ENCODE measurements at places on chromosomes 7 and 10. TPM values are rescaled to one million over a fixed set of nuclear protein-coding genes. Genes with fewer than 3 reads are reported as not detected.
A peak's percentile ranks its signal among the peaks of the same experiment; 100 is the strongest.

Gene CDC14C
- total RNA-seq: not detected

DNA sequence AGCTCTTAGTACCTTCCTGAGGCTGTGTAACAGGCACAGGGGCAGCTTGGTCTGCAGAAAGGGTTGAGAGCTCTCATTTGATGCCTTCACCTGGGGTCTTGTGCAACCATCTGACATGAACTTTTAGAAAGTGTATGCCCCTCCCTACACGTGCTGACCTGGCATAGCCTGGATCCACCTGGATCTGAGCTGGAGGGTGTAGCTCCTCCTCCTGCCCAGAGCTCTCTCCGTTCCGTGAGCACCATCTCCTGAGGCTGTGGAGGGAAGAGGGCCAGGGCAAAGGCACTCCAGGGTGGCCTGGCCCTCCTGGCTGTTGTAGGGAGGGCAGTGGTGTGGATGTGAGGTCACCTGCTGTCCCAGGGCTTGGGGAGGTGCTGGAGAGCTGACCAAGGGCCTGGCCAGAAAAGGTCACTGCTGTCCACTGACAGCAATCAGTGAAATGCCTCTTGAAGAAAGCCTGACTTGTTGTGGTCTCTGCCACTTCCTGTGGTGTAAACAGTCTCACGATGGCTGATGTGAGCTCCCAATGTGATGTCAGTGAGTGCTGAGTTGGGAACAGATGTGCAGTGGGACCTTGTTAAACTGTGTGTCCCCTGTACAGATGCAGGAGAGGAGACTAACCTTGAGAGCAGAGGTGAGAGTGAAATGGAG is 23.0 kb downstream of the AMZ1 start:
- no peak for DNase-seq

DNA sequence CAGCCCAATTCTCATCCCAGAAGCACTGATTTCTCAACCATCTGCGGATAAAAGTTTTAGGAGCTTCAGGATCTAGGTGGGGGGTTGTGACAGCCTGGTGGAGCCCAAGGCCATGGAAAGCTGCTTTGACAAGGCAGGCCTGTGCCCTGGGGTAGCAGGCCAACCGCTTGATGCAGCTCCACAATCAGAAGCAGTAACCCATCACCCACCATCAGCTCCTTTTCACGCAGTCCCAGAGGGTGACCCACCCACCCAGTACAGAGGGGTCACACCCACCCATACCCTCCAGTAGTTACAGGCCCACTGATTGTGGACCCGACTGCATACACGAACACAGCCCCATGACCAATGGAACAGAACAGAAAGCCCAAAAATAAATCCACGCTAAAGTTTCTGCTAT is 253.9 kb downstream of the AHR start:
- no peak for DNase-seq

DNA sequence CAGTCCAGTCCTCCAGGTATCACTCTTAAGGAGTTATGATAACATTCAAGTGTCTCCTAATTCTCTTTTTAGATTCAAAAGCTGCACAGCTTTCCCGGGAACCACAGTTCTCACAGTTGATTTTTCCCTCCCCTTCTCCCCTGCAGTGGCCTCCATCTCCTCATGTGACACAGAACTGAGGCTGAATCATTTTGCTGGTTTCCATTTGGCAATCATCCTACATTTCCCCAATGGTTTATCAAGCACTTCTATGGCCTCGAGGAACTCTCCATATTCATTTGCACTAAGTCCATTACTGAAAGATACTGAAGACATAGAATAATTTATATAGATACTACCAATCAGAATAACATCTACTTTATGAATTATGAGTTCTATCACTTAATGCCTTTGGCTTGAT is 484.9 kb downstream of the GPAM start:
- DNase-seq: no peak

DNA sequence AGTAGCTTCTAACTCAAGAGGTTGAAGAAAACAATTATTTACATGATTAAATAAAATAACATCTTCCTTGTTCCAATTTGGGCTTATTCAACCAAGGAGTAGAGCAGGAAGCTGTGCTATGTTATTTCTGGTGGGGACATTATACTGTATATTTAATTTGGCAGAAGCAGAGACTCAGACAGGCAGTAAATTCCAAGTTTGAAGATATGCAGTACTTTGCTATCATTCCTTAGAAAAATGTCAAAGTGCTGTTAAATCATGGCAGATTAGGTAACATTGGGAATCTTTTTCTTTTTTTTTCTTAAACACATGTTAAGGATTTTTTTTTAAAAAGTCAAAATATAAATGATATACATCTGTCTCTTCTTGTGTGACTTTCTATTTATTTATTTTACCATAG is 190.1 kb downstream of the SUGCT start:
- no peak for DNase-seq

GRCh38 chr7:87567052-87567451 is 33.6 kb downstream of the ABCB1 start:
- no peak for DNase-seq

DNA sequence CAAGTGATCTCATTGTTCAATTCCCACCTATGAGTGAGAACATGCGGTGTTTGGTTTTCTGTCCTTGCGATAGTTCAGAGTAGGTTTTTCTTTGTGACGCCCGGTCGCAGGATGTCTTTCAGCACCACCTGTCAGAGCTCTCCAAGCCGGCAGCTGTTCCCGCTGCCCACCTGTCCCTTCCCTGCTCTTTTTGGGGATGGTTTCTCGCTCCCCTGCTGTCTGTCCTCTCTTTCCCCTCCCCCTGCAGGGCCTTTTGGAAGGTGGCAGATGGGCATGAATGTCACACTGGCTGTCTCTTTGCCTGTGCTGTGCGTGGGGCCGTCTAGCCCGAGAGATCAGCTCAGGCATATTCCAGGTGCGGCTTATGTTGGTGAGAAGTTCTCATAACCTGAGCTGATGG is 137.0 kb downstream of the GRK5 start:
- peak; percentile 14 for DNase-seq

GRCh38 chr7:77235276-77235675 is 35.7 kb upstream of the FGL2 start:
- DNase-seq: no peak

Gene CDHR1
- 1.2 TPM for total RNA-seq

DNA sequence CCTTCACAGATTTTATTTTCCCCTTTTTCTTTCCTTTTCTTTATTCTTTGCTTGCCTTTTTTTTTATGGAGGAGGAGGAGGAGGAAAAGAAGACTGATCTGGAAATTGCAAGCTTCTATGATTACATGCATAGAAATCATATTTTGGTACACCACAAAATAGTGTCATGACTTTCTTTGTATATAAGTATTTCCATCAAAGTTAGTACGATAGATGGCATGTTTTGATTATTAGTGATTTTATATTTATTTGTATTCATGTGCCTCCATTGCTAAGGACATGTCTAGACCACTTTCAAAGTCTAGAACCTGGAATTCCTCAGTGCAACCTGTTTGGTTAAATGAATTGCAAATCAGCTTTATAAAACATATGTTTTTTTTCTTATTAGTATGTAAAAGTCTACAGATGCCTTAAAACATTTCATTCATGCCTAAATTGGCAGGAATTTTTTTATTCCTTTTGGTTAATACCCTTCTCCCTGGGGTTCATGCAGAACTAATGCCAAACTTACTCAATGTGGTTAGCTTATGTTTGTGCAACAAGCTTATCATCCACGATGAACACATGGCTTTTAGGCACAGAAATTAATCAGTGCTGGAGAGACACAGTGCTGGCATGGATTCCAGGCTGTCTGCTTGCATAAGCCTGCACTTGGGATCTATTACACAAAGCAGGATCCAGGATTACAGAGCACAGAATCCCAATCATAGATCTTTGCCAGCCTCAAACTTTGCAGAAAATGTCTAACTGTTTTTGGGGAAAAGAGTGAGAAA is 213.1 kb downstream of the CHRM2 start:
- DNase-seq: peak; percentile 80

DNA sequence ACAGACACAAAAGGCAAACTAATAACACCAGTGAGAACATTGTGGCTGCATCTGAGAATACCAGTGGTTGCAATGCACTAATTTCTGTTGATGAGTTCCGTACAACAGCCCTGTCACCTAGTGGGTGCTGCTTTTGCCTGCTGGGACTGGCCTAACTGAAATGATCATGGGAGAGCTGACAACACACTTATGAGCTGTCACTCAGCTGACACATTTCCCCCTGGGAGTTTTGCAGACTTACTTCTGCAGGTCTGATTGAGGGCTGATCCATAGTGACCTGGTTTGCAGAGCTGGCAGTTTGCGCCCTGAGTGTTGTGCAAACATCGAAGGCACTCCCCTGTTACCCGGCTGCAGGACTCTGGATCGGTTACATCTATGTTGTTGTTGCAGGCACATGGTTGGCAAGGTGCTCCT is 60.6 kb upstream of the LAMB1 start:
- no peak for DNase-seq

DNA sequence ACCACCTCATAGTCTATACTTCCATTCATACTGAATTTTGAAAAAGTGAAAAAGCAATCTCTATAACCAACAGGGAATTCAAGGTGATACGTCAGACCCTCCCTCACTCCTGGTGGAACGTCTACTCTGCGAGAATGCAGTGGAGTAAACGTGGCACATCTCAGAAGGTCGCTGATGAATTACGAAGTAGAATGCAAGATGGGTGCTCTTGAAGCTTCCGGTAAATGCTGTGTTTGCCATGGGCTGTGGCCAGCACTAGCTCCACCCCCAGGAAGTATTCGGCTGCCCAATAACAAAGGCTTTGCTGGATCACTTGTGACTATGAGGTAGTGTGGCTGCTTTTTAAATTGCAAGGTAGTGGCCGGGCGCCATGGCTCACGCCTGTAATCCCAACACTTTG is 226.0 kb downstream of the PRPF18 start:
- DNase-seq: no peak

- DNase-seq: no peak
Observed at GRCh38 chr10:70493660-70494234, 15.2 kb downstream of the PALD1 start.

GRCh38 chr7:158537516-158537882 is 50.1 kb downstream of the PTPRN2 start:
- DNase-seq: no peak

Gene CALHM3
- not detected for total RNA-seq

GRCh38 chr7:70752794-70753241 is 379.1 kb upstream of the GALNT17 start:
- no peak for DNase-seq

DNA sequence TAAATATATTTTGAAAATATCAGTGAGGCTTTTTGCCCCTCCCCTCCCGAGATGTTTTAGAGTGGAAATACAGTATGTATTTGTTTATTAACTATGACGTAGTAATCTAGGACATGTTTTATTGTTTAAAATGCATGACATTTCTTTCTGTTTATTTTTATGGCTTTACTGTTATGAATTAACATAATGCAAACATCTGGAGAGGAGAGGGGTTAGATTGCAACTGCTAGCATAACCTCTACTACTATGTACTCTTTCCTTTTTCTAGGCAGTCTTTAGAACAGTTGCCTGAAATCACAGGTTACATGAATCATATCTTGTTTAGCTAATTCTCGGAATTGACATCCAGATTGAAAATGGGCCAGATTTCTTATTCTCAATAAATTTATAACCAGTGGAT is 7.4 kb downstream of the BTAF1 start:
- no peak for DNase-seq

DNA sequence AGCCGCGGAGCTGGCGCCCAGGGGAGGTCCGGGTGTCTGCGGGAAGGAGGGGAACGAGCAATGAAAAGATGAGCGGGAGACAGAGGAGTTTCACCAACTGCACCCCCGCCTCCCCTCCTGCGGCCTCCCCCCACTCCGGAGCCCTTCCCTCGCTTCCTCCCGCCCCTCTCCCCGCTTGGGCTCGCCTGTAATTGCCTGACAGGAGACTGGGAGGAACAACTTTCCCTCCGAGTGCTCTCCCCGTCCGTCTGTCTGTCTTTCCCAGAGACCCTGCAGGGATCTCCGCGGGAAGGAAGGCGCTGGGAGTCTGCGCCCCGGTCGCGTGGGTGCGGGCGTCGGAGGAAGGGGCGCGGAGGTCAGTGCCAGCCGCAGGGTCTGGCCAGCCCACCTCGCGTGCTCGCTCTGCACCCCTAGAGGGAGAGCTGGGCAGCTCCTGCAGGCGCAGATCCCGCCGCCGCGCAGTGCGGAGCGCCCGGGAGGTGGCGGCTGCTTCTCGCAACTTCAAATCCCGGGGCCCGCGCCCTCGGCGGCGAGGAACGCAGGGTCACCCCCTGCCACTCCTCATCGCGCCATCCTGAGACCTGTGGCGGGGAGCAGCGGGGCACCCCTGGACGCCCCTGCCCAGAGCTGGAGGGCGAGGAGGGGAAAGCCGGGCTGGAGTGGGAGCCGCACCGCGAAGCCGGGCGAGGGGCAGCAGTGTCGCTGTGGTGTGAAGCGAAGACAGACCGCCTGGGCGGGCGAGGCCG is 511 bp upstream of the NRP1 start:
- peak; percentile 83 for DNase-seq

DNA sequence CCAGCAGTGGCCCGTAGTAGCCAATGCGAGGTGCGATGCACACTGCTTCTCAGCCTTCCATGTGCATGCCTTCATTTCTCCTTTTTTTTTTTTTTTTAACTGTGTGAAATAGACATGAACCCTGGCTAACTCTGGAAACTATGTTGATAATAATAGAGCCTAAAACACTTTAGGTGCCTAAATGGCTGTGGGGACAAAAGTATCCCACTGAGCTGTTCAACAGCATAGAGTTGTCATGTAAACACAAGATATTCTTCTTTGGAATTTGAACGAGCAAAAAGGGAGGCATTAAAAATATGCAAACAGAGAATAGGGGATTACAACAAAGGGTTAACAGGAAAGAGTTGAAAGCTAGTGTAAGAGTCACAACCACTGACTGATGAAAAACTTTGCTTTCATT is 162.1 kb upstream of the NOBOX start:
- DNase-seq: no peak

Gene VAX1
- total RNA-seq: not detected

DNA sequence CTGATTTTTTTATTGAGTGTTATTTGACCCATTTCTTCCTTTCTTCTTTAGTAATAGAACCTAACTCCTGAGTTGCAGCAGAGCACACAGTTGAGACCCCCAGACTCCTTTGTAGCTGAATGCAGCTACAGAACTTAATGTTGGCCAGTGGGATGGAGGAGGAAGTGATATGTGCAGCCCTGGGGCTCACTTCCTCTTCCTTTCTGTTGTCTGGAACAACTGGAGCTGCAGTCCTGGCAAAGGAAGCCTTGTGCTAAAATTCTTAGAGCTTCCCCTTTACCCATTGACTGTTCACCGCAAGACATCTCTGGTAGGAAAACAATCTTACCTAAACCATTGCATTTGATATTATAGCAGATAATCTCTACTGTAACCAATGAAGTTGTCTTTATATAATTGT is 86.6 kb downstream of the ITGB8 start:
- no peak for DNase-seq

- no peak for DNase-seq
Observed at GRCh38 chr10:44834131-44834530, 77.0 kb upstream of the TMEM72 start.

Data from left cardiac atrium (tissue), 4 donors.